ENCODE measurements at places on chromosomes 3 and 15.

- no peak for DNase-seq
These were observed 7.9 kb upstream of the RARB start for GRCh38 chr3:25420147-25420546.

DNA sequence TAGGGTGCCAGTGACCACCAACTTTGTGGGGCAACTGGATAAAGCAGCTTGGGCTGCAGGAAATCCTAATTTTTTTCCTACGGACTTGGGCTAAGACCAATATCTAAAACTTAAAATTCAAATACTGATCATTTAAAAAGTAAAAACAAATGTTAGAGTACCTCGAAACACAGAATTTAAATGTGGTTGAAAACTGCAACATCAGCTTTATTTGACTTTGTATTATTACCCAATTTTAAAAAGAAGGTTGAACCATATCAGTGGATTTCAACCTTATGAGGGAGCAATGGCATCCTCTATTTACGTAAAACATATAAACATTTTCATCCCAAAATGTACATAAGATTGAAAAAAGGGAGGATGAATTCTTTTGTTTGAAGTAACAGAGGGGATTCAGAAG lies 26.2 kb downstream of the CFAP20DC start:
- DNase-seq, result no peak

- DNase-seq, result no peak
These were observed 14.5 kb upstream of the RNU6-1 start for GRCh38 chr15:67854358-67854757.

DNA sequence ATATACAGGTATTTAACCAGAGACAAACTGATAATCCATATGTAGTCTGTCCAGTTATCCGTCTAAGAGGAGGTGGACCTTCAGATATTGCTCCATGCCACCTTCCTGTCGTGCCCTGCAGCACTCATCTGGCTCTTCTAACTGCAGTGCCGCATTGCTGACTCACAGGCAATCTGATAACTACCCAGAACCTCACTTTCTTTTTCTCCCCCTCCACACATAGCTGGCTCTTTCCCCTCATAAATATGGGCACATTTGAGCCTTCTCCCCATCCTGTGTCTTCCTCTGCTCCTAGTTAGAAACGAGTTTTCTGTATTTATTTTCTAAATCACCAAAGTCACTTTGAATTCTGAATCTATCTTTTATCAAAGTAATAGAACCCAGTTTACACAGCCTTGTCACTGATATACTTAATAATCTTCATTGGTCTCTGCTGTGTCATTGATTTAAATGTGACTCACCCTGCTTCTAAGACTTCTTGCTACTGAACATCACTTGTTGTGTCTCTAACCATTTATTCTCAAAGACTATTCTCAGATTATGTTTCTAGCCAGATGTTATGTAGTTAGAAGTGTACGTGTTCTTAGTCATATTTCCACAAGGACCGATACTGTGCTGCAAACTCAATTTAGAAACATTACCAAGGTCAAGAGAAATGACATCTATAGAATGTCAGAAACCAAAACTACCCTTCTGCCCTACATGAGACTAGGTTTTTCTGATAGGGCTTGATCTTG lies 17.4 kb upstream of the KCNMB2 start:
- DNase-seq, result no peak

DNA sequence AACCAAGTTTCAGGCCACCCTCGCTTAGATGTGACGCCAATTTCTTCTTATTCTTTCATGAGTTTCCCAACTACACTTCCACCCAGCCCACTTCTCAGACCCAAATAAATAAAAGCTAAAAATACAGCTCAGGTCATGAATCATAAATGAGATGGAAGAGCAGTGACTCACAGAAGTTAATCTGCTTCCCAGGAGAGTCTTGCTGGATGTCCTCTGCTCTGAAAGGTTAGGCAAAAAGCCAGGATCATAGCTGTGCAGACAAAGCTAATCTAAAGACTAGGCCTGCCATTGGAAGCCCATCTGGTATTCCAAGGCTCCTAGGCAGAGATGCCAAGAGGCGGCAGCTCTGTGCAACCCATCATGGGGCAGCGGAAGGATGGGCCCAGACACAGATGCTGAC lies 24.1 kb downstream of the SHC4 start:
- peak; percentile 86 for DNase-seq

All from kidney capillary endothelial cell (primary cell).